Heart left ventricle (tissue), 16 donors: ENCODE measurements at places on chromosomes 12 and 14. TPM values are rescaled to one million over a fixed set of nuclear protein-coding genes. Genes with fewer than 3 reads are reported as not detected.
A peak's percentile ranks its signal among the peaks of the same experiment; 100 is the strongest.

- DNase-seq: no peak
Observed at GRCh38 chr12:6189028-6189427, 11.2 kb upstream of the CD9 start.

- DNase-seq: peak; percentile 30
Observed at GRCh38 chr12:56601503-56601902, 28.6 kb downstream of the BAZ2A start.

The TBX5 gene
- total RNA-seq: 61.1 TPM

DNA sequence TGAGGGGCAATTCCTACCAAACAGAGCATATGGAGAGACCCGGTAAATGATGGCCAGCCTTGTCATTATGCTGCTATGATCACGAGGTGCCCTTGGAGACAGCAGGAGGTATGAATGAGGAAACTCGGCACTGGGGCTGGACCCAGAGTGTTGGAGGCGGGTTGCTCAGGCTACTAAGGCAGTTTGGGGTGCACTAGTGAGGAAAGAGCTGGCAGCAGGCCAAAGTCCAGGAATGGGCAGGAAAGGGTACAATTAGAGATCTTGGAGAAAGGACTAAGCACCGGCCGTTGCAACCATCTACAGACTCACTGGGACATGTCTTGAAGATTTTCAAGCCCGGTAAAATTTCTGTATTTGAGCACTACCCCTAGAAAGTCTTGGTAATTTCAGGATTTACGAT, 54.3 kb downstream of the CD9 start:
- DNase-seq: peak; percentile 29

DNA sequence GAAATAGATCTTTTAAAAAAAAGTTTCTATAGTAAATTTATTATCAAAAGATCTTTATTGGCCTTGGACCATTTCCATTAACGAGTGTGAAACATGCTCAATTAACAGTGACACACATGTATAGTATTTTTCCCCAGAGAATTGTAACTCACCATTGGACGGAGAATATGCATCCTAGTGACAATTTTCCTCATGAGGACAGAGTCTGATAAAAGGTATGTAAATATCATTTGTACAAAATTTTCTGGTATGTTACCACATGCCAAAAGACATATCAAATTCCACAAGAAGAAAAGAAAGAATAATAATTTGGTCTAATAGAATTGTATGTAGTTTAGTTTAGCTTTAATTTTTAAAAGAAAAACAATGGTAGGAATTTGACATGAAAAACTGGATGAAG, 1096.0 kb upstream of the FLRT2 start:
- DNase-seq: no peak

DNA sequence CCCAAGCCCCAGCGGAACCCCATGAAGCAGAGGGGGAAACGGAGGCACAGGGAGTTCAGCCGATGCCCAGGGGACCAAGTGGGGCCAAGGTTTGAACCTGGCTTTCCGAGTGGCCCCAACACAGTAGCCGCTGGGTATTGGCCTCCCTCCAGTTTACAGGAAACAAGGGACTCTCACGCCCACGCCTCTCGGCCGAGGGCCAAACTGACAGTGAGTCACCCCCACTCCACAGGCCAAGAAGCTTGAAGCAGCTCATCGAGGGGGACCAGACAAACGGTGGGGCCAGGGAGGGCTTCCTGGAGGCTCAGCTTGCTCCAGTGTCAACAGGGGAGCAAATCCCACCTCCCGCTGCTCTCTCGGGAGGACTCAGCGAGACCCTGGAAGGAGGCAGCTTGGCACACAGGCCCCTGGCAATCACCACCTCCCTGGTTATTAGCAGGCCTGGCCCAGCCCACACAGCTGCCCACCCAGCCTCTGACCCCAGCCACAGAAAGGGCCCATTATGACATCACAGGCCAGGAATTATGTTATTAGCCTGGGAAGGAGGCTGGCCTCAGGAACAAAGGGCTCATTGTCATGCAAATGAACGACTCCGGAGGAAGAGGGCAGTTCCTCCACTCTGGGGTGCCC, 54.6 kb downstream of the NCOR2 start:
- peak; percentile 90 for DNase-seq

The SVOP gene
- total RNA-seq: 2.9 TPM

DNA sequence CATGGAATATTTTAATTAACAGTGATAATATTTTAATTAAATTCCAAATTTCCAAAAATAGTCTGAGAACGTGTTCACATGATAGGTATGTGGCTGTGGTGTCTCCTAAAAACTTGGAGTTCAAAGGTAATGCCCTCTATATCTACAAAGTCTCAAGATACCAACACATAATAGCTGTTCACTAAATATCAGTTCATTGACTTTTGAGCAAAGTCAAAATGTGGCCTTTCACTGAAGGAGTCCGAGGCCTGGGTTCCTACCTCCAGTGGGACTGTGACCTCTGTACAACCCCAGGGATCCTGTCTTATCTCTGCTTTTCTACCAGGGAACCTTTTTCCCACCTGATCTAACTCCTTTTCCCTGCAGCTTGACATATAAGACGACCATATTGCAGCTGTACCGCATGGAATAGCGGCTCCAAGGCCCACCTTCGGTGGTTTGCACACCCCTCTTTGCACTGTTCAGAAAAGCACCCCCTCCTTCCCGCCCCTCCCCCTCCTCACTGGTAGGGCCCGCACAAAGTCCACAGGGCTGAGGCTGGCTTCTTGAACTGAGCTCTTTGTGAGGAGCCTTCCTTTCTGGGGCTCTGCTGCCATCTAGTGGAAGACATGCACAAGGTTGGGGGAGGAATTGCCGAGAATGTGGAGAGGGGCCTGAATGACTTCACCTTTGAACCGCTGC, 3.1 kb downstream of the CCND2 start:
- peak; percentile 89 for DNase-seq

DNA sequence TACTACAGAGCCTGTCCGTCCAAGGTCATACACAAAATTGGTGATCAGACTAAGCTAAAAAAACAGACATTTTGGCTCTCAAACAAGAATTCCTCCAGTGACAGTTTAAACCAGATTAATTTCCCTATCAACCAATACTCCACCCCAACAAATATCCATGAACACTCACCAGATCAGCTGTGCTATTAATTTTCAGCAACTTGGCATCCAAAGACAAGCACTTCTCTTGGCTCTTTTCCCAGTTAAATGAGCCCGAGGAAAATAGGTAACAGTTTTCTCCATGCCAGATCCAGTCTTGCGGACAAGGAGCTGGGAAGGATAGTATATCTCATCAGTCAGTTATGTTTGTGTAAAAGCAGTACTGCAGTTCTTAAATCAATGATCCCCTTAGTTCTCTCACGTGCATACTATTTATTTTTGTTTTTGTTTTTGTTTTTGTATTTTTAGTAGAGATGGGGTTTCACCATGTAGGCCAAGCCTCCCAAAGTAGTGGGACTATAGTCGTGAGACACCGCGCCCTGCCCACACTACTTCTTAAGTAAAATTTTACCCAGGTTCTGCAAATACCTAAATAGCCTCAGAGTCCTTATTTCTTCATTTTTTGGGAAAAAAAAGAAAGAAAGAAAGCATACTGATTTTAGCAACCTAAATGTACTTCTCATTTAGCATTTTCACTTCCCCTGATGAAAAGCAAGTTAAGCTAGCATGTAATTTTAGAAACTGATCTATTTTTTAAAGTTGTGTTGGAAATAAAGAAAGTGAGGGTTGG, 11.1 kb downstream of the OLR1 start:
- no peak for DNase-seq

DNA sequence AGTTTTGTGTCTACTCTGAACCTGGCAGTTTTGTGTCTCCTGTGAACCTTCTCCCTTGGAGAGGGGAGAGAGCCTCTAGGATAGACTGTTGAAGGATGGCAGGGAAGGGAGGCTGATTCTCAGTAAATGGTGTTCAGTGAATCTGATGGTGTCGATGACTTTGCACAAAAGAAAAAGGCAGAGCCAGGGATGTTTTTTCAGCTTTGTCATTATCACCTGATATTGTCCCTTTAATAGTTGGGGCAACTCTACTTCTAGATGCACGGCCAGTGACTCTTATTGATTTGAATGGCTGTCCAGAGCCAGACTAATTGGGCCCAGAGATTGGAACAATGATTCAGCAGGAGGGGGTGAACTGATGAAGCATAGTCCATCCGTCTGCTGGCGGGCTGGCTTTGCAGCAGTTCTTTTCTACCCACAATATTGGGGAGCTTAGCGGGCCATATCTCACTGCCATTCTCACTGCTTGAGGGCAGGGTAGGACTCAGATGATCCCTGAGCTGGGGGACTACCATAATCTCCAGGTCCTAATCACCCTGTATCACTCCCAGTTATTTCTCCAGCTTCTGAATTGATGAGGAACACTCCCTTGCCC, 93.1 kb downstream of the ADCK1 start:
- DNase-seq: no peak

GRCh38 chr12:130170611-130171010, 8.3 kb downstream of the FZD10 start:
- DNase-seq: no peak

The ANKRD33 gene
- not detected for total RNA-seq

GRCh38 chr12:107236824-107237511, 143.6 kb upstream of the CRY1 start:
- no peak for DNase-seq

GRCh38 chr14:101179691-101180211, 276.2 kb upstream of the RTL1 start:
- DNase-seq: no peak

The TXNDC16 gene
- total RNA-seq: 3.4 TPM

GRCh38 chr14:51248016-51248987, 8.3 kb downstream of the TMX1 start:
- DNase-seq: no peak

The COQ10A gene
- total RNA-seq: 151 TPM

DNA sequence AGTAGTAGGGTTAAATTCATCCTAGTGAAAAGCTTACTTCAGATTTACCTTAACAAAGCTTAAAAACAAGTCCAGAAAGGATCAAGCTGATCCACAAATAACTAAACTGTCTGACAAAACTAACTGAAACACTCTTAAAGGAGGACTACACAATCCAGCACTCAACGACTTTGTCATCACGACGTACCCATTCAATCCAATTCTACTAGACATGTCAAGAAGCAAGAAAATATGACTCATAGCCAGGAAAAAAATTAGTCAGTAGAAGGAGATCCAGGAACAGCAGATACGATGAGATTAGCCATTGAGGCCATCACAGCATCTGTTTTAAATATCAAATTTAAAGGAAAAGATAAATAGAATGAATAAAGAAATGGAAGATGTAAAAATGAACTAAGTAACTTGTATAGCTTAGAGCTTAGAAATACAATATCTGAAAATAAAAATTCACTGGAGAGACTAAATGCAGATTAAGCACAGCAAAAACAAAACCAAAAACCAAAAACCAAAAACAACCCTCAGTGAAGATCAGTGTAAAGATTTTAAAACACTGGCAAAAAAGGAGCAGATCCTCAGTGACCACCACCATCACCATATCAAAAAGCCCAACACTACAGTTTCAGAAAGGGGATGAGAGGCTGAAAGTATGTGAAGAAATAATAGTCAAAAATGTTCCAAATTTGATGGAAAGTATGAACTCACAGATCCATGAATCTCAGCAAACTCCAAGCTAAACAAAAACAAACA, 95.0 kb upstream of the CCND2 start:
- DNase-seq: no peak

The ADAM21 gene
- total RNA-seq: 0.40 TPM

The TC2N gene
- total RNA-seq: 17.1 TPM

GRCh38 chr12:124123296-124124000, 150.4 kb downstream of the ZNF664 start:
- DNase-seq: no peak

The KCNA5 gene
- total RNA-seq: 3.5 TPM

GRCh38 chr12:53051881-53052412, 2.1 kb downstream of the TNS2 start:
- no peak for DNase-seq
